ENCODE measurements at places on chromosomes 2 and 18.

- DNase-seq, result no peak
These were observed 24.5 kb downstream of the ZEB2 start for GRCh38 chr2:144495227-144496091.

DNA sequence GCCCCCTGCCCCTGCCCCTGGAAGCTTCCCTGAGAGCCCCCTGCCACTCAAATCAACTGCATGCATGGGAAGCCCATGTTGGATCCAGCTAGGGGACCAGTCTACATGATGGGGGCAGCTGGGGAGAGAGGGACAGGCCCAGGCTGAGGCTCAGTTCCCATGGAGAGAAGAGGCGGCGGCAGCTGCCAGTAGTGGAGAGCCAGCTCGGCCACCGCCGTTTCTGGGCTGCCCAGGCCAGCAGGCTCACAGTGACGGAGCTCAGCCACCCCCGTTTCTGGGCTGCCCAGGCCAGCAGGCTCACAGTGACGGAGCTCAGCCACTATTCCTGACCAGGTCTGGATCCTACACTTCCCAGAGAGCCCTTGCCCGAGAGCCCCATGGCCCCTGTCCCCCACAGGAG, 3.6 kb downstream of the MAB21L4 start:
- no peak for DNase-seq

DNA sequence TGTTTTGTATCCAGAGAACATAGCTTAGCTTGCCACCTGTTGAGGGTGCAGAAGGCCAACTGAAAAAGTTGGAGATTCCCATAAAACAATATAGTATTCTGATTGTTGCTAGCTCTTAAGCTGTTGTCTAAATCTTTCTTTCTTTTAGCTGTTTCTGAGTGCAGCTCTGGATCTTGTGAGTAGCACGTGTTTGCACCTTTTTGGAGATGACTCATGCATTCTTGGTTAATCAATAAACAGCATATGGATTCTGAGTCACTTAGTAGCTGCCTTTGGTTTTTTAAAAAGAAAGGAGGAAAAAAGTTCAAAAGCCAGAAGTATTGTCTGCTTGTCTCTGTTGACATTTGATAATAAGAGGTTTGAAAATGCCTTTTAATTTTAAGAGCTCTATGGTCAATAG, 483.0 kb upstream of the FSIP2 start:
- no peak for DNase-seq

DNA sequence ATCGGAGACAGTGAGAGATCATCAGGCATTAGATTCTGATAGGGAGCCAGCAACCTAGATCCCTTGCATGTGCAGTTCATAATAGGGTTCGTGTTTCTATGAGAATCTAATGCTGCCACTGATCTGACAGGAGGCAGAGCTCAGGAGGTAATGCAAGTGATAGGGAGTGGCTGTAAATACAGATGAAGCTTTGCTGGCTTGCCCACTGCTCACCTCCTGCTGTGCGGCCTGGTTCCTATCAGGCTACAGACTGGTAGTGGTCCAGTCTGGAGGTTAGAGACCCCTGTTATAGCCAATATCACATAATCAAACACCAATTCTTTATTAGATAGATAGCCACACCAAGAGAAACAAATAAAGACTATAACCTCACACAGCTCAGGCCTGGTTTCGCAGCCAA, 51.0 kb upstream of the NBEAL1 start:
- no peak for DNase-seq

DNA sequence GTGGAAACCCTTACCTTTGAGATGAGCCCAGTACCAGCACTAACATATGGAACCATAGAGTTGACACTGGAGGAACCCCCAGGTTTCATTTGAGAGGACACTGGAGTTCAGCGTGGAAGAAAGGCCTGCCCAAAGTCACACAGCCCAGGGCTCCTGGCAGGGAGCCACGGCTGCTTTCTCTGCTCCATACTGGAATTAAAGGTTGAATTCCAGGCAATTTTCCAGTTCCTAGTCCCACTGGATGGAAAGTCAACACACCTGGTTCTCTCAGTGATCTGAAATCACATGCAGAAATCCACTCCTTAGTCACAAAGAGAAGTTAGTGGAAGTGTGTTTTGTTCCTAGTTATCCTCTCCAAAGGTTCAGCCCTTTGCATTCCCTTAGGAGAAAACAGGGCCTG, 336.1 kb upstream of the SKOR2 start:
- DNase-seq, result no peak

GRCh38 chr2:130864830-130865800, 28.4 kb downstream of the ARHGEF4 start:
- DNase-seq, result no peak

DNA sequence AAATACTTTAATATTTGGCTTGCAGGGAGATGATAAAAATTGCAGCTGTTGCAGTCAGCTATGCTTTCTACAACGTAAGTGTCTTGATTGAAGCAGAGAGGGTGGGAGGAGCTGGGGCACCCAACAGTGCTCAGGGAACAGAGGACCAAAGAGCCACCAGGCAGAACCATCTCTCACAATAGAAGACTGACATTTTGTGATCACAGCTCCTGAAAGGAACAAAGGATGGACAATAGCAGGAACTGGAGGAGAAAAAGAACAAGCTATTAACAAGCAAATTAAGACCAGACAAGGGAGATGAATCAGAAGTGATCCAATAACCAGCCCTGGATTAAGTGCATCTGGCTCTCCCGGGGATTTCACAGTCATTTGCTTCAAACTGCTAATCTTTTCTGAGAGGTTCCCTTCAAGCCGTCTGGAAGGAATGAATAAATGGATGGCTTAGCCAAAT, 65.7 kb upstream of the SMAD2 start:
- no peak for DNase-seq

GRCh38 chr2:14806613-14807012, 174.1 kb downstream of the LRATD1 start:
- no peak for DNase-seq

- DNase-seq, result no peak
These were observed 14.9 kb downstream of the RBKS start for GRCh38 chr2:27875089-27875881.

- no peak for DNase-seq
These were observed 93.3 kb downstream of the CTAGE1 start for GRCh38 chr18:22324191-22325131.

GRCh38 chr2:181188605-181189004, 208.2 kb downstream of the UBE2E3 start:
- no peak for DNase-seq

DNA sequence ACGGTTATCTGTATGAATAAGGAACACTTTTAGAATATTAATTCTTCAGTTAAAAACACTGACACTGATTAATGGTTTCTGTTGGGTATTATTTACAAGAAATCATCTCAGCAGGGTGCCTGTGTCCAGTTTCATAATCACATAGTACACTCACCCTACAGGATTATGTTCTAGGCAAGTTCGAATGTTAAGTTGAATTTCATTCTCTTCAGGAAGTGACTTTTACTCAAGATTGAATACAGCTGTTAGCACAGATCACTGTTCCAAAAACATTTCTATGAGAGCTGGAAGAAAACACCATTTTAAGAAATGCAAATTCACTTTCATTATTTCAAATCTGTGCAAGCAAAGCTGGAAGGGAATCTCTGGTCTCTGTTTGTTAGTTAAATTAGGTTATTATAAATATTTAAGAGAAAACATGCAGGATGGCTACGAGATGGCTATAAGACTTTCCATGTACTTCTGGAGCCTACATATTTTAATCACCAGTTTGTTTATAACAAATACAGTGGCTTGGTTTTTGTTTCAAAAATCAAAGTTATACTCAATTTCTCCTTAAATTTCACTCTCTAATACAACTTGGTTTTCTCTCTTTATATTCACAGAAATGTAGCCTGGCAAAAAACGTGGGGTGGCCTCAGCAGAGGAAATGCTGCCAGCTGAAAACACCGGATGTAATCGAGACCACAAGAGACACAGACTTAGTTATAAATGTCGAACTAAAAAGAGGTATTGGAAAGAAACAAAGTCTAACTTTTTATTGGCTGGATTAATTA, 65.8 kb downstream of the RBMS1 start:
- no peak for DNase-seq

GRCh38 chr2:230781130-230781797, 68.6 kb downstream of the CAB39 start:
- peak; percentile 44 for DNase-seq

DNA sequence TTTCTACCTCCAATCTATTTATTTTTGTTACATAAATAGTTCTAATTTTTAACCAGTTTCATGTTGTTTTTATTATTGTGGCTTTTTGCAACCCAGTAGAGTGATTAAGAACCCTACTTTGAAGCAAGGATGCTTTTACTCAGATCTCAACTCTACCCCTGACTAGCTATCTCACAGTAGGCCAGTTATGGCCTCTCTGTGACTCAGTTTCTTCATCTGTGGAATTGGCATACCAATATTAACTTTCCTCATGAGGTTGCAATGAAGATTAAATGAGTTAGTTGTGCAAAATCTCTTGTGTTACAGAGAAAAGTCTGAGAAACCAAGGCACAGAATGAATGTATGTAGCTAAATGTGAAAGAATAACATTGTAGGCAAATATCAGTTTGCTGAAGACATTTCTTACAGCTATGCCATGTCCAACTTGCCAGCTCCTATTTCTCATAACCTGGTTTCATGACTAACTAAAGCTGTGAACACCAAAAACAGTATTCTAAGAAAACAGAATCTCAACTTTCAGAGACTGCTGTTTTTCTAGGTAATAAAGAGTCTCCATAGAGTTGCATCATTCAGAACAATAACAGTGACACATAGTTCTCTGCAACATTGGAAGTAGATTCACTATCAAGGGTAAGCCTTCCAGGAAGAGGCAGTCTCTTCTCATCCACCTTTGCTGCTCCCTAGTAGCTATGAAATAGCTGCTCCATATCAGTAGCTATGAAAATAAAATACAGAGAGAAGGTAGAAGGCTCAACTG, 33.2 kb upstream of the CYTIP start:
- no peak for DNase-seq

GRCh38 chr2:25414781-25415180, 73.1 kb upstream of the DNMT3A start:
- DNase-seq, result no peak

DNA sequence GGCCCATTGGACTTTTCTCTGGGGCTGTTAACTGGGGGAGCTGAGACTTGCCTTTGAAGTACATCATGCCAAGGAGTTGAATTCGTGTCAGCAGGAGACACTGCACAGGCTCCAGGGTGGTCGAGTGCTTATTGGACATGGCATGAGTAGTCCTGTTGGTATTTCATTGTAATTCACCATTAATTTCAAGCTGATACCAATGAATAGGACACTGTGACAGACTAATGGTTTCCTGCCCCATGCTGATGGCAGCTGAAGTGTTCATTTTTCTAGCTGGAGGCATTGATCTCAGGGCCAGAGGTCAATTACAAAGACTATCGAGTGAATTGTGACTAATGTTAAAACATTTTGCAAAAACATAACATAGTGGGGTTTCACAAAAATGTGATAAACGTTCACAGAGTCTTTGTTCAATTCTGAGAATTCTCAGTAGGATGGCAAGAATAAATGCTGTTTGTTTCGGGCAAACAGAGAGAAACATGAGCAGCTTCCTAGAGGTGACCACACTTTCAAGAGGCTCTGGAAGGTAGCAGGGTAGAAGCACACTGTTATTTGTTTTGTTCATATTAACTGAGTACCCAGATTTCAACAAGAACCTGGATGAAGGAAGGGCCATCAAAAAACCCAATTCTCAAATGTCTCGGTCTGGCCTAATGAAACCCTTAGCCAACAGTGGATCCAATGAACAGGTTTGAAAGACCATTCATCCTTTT, 90.6 kb upstream of the ARL4C start:
- no peak for DNase-seq

DNA sequence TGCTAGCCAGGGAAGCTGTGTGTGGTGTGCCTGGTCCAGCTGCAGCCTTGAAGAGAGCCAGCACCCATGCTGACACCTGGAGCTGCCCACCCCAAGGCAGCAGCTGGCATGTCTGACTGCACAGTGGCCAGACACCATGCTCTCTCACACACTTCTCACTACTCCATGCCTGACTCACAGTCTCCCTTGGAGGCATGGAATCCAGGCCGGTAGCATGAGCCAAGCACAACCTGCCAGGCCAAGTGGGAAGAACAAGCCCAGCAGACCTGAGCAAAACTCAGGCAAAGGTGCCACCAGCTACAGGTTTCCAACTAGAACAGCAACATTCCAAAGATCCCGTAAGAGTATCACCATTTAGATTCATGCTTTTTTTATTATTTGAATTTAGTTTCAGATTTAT, 625.3 kb upstream of the LRRTM4 start:
- no peak for DNase-seq

GRCh38 chr18:49041435-49042245, 90.9 kb upstream of the SMAD7 start:
- DNase-seq, result no peak

GRCh38 chr18:46009125-46009840, 42.2 kb upstream of the EPG5 start:
- DNase-seq, result no peak

GRCh38 chr2:714005-714741, 37.0 kb upstream of the TMEM18 start:
- DNase-seq, result peak; percentile 18

DNA sequence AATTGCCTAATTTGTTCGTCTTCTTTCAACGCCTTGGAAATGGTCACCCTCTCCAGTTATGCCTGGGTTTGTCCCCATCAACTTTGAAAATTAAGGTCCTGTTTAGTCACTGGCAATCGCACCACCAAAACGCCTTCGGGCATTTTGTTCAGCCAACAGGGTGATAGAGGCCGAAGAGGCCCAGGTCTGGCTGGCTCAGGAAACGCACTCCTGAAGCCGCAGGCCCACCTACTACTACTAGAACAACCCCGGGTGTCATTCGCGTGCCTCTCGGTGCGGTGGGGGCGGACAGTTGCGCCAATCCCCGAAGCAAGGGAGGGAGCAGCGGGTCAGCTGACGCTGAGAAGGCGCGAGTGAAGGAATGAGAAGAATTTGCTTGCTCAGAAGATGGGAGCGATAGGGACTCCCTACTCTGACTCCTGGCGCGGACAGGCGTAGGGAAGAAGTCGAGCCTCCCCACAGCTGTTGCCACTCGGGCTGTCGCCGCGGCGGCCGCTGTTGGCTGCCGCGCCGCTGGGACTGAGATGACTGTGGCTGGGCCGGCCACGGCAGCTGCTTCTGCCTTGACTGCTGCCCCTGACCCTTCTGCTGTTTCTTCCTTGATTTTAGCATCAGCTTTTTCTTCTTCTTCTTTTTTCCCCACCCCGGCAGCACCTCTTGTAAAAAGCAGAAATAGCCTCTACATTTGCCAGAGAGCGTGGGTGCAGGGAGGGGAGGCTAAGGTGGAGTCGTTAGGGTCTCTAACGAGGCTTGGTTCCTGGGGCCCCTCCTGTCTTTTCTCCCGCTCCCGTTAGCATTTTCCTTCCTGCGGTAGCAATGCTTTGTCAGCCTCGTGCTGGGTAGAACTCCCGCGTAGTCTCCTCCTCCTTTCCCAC, 387.6 kb downstream of the FIGN start:
- no peak for DNase-seq

DNA sequence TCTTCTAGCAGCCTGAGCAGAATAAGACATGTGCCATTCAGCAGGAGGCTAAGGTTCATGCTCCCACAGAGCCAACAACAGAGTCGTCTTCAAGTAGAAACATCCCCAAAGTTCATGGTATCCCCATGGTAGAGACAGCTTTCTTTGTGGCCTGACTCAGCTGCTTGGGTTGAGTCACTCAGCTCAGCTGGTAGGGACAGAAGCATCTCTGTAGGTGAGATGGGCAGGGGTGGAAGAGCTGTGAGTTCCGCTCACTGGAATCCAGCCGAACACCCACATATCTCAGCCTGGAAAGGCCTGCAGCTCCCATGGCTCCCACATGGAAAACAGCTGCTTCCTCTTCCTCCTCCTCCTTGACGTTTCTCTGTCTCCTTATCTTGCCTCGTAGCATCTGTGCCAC, 792.7 kb downstream of the RNF144A start:
- DNase-seq, result no peak

GRCh38 chr2:53600815-53601214, 166.8 kb upstream of the CHAC2 start:
- no peak for DNase-seq

All from T-helper 2 cell treated with Interferon-gamma antibody and Interleukin-4, amounts not matched to agents 5 μg/mL and 100 μg/mL, for 36 hours (primary cell).